ENCODE measurements at places on chromosomes 11 and 22. TPM values are rescaled to one million over a fixed set of nuclear protein-coding genes. Genes with fewer than 3 reads are reported as not detected.

GRCh38 chr11:4181782-4182721 is 87.5 kb downstream of the RRM1 start:
- DNase-seq = no peak

HORMAD2 gene
- total RNA-seq = not detected

DNA sequence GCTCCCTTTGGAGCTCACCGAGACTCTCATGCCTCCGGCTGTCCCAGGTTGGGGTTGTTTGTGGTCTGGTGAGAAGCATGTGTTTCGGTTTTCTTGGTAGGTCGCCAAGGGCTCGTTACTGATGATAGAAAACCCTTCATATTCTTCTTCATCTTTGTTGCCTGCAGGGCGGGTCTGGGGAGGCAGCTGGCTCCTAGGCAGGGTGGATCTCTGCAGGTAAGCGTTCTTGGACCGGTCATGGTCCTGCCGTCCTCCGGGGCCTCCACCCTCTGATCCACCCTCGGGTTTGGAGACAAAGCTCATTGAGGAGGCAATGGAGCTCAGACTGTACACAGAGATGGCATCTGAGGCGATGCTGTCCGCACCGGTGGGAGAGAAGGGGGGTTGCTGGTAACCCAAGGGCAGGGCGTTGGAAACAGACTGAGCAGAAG is 64.3 kb upstream of the PITPNB start:
- DNase-seq = no peak

DNA sequence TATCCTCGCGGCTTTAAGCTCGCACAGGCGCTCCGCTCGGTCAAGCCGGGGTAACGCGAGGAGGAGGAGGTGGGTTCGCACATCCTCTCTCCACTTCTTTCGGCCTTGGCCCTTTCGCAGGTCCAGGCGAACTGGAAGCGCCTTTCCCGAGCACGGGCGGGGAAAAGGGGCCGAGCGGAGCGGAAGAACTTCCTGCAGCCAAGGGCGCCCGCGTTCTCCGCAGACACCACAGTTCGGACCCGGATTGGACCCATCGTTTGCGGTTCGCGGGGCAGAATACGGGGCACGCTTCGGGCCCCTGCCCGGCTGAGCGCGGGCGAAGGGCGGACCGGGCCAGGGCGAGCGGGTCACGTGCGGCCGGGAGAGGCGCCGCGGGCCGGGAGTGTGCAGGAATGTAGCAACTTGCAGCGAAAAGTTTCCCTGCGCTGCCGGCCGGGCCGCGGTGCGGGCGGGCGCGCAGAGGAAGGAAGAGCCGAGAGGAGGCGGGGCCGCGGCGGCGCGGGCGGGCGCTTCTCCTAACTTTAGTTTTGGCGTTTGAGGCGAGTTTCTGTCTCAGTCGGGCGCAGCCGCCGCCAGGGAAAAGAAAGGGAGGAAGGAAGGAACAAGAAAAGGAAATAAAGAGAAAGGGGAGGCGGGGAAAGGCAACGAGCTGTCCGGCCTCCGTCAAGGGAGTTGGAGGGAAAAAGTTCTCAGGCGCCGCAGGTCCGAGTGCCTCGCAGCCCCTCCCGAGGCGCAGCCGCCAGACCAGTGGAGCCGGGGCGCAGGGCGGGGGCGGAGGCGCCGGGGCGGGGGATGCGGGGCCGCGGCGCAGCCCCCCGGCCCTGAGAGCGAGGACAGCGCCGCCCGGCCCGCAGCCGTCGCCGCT is at the start of gene YAP1:
YAP1 (plus strand) TSS at position 552 of the 865 bp plus-strand sequence. CDS start 402 bp downstream, outside the sequence.
- peak; percentile 31 for DNase-seq

DNA sequence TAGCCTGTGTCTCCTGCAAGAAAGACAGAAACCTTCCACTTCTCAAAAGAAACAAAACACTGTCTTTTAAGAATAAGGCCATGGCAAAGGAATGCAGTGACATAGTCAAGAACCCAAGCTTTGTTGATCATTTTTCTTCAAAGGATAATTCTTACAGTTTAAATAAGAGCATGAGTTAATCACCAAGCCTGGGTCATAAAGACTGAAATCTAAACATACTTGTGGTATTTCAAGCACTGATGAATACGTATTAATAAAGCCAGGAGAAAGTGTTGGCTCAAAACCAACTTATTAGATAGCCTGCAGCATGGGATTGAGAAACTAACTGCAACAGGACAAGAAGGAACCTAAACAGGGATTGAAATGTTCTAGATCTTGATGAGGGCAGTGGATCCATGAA is 143.3 kb upstream of the MTNR1B start:
- no peak for DNase-seq

H19 gene
- total RNA-seq = 85.4 TPM

OR52R1 gene
- total RNA-seq = not detected

FAM180B gene
- total RNA-seq = 0.27 TPM

- DNase-seq = no peak
These were observed 30.6 kb downstream of the MED15 start for GRCh38 chr22:20537983-20538382.

GRCh38 chr22:50244420-50245213 is at the start of gene TUBGCP6:
Gene TUBGCP6, minus strand, starts transcription at chr22:50245023. Its CDS starts 564 bp downstream, at chr22:50244459.
- DNase-seq = peak; percentile 83

- DNase-seq = no peak
These were observed at the start of gene LRP4 for GRCh38 chr11:46918083-46918787. Gene LRP4, minus strand, starts transcription at chr11:46918550. Its CDS starts 171 bp downstream, at chr11:46918379.

DNA sequence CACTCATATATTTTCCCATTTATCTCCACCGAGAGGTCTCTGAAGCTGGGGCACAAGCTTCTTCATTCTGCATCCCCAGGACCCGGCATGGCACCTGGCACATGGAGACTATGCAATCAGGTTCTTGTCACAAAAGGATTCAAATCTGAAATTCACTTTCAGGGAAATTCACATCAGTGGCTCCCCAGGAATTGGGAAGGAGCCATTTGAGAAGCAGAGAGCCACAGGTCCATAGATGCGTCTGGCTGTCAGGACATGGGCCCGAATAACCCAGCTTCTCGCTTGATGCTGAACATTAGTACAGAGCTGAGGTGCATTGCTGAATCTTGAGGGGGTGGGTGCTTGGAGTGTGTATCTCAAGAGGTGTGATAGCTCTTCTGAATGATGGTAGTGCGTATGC is 82.5 kb downstream of the TSPAN18 start:
- no peak for DNase-seq

DNA sequence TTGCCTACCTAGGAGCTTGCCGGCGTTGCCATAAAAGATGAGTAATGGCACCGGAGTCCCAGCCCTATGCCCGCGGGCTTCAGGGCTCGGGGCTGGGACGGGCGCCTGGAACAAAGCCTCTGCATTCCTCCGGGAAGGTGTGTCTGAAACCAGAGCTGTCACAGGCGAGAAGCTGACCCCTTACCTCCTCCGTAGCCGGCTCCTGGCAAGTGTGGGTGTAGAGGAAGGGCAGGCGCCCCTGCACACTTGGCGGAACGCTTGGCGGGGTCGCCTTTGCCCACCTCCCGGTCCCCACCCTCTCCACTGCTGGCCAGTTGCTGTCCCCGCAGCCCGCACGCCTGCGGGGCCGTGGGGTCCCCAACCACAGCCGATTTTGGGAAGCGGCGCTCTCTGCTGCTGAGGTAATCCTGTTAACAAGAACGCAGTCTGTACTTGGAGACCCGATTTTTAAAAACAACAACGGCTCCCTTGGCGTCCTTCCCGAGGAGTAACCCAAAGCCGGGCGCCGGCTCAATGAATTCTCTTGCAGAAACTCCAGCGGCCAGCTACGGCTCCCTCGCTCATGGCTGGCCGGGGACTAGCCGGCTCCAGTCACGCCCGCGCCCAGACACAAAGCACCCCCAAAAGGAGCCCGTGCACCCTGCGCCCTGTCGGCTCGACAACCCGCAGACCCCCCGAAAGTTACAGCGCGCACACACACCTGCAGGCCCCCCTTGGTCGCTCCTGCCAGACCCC is 89.2 kb downstream of the PLEKHA7 start:
- no peak for DNase-seq

DNA sequence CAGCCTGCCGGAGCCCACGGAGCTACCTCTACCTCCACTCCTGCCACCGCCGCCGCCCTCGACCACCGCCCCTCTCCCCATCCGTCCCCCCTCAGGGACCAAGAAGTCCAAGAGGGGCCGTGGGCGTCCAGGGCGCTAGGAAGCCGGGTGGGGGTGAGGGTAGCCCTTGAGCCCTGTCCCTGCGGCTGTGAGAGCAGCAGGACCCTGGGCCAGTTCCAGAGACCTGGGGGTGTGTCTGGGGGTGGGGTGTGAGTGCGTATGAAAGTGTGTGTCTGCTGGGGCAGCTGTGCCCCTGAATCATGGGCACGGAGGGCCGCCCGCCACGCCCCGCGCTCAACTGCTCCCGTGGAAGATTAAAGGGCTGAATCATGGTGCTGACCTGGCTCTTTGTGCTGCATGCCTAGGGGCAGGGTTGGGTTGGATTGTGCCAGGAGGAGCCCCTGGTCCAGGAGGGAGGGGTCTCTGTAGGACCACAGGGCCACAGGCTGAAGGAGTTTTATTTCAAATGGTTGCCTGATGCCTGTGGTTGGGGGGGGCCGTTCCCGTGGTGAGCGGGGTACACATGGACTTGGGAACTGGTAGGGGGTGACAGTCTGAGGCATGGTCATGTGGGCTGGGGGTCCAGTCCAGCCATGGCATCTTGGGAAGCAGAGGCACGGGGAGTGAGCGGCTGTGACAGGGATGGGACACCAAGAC is 2.3 kb downstream of the PTPRCAP start:
- DNase-seq = no peak

DNA sequence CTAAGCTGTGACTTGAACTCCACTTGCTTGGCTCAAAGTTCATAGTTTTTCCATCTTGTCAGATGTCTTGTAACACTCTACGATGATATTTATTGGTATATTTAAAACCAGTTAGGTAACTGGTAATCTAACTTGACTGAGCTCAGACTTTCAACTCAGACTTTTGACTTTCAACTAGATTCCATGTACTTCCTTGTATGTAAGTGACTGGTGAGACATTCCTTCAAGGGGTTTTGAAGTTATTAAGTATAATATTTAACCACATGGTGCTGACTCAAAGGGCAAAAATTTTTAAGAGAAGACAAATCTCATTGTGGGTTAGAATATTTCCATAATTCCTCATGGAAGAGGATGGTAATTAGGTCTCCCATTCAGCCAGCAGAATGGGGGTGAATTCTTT is 631.3 kb upstream of the ANO5 start:
- no peak for DNase-seq

GRCh38 chr22:17872471-17872870 is 98.2 kb upstream of the BID start:
- no peak for DNase-seq

GRCh38 chr11:130047141-130047540 is 22.6 kb upstream of the APLP2 start:
- no peak for DNase-seq

SLC22A12 gene
- not detected for total RNA-seq

- DNase-seq = no peak
These were observed 1.0 kb downstream of the B4GALNT4 start for GRCh38 chr11:370070-370941.

CYTH4 gene
- 50.8 TPM for total RNA-seq

GRCh38 chr11:100562128-100562527 is 125.0 kb upstream of the ARHGAP42 start:
- DNase-seq = no peak

USP2 gene
- total RNA-seq = 2.1 TPM

IL17REL gene
- total RNA-seq = not detected

DNA sequence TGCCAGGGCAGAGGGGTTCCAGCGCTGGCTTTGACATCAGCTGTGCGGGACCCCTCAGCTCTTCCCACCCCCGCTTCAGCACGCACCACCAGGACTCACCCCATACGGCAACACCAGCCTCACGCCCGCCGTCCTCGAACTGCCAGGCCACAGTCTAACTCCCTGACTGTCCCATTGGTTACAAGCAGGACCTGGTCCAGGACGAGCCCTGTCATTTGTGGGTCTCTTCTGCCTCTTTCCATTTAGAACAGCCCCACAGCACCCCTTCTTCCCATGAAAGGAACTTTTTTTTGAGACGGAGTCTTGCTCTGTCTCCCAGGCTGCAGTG is 81.7 kb downstream of the PHF21B start:
- DNase-seq = no peak

DNA sequence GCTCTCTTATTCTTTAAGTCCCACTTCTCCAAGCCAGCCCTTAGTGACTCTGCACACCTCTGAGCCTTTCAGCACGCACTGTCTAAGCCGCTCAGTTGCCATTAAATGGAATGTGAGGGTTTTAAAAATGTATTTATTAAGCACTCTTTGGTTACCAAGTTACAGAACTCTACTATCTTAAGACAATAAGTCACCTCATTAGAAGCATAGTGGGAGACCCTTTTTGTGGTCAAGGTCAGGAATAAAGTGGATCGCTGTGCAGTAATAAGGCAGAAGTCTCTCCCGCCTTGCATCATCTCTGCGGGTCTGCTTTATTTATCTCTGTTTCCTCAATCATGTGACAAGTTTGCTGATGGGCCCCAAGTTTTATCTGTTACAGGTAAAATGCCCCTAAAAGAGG is 11.9 kb downstream of the SLC25A18 start:
- DNase-seq = no peak

MYO7A gene
- 22.7 TPM for total RNA-seq

CD3D gene
- 1.6 TPM for total RNA-seq

DNA sequence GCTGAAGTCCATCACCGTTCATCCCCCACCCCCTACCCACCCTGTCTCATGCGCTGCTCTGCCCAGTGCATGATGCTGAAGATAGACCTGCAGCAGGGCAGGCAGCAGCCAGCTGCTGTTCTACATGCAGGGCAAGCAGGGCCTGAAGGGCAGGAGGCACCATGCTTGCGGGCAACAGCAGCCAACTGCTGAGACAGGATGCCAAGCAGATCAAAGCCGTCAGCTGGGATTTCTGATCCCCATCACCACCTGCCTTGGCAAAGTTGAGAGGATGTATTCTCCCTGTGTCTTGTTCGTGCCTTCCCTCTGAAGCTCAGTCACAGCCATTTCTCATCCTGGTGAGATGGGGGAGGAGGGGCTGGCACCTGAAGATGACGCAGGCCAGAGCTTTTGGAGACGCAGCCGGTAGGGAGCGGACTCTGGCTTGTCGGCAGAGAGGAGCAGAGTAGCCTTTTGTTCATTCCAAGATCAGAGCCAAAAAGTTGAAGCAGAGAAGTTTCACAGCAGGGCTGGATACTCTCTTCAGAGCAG is 227.0 kb downstream of the GRIK4 start:
- no peak for DNase-seq

GGT1 gene
- 3.4 TPM for total RNA-seq

FOXR1 gene
- total RNA-seq = not detected

GRCh38 chr11:67651976-67652781 is 1.6 kb upstream of the ACY3 start:
- DNase-seq = no peak

OR2AG2 gene
- total RNA-seq = 0.35 TPM
